ENCODE measurements at places on chromosomes 4 and X.

GRCh38 chrX:53717205-53717604 lies 30.7 kb upstream of the HUWE1 start:
- DNase-seq, result no peak

DNA sequence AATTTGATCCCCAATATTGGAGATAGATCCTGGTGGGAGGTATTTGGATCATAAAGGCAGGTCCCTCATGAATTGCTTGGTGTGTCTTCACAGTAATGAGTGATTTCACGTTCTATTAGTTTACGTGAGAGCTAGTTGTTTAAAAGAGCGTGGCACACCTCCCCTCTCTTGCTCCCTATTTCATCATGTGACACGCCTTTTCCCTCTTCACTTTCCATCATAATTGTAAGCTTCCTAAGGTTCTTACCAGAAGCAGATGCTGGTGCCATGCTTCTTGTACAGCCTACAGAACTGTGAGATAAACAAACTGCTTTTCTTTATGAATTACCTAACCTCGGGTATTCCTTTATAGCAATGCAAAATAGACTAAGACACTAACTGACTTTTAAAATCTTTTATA lies 34.0 kb upstream of the FMR1 start:
- DNase-seq, result no peak

GRCh38 chr4:68175562-68176155 lies 46.0 kb upstream of the TMPRSS11F start:
- DNase-seq, result peak; percentile 34

DNA sequence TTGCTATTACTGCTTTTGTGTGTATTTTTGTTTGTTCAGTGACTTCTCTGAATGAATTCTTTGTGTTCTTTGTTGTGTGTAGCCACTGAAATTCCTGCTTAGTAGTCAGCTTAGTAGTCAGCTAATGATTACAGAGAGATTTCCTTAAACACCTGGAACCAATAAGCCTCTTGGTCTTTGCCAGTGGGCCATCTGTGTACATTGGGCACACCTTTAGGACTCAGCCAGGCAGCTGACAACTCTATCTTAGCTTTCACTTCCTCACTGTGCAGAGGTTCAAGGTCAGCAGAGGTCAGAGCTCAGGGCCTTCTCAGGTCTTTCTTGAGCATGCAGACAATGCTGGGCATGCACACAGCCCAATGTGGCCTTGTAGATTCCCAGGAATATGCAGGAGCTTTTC lies 59.3 kb downstream of the RWDD4 start:
- DNase-seq, result no peak

GRCh38 chr4:95263391-95263790 lies 285.4 kb downstream of the UNC5C start:
- no peak for DNase-seq

- no peak for DNase-seq
Observed at GRCh38 chrX:109696146-109696740, 36.8 kb downstream of the ACSL4 start.

GRCh38 chr4:68272380-68272779 lies 26.9 kb upstream of the TMPRSS11B start:
- no peak for DNase-seq

DNA sequence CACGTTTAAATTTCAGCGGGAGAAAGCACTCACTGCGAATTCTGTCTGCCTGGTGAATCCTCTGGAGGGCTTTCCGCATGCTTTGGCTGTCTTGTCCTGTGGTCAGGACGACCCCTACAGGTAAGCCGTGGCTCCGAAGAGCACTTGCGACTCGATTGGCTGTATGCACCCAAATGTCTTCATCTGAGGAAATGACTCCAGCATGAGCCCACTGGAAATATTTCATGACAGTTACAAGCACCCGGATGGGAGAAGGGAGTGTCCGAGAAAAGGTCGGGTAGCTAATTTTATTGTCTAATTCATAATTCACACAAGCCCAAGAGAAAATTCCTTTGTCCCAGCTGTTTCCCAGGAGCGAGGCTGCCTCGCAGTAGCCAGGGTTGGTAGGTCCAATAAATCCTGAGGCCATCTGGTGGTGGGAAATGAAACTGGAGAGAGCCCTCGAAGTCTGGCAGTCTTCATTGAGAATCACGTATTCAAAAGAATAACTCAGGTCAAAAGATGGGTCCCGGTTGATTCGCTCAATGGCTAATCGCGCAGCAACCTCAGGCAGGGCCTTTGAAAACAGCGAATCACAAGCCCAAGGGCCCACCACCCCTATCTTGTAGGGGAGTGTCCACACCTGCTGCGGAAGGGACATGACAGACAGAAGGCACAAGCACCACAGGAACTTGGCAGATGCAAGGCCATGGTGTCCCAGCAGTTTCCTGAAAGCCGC lies 6.6 kb downstream of the GUCY2F start:
- DNase-seq, result no peak

DNA sequence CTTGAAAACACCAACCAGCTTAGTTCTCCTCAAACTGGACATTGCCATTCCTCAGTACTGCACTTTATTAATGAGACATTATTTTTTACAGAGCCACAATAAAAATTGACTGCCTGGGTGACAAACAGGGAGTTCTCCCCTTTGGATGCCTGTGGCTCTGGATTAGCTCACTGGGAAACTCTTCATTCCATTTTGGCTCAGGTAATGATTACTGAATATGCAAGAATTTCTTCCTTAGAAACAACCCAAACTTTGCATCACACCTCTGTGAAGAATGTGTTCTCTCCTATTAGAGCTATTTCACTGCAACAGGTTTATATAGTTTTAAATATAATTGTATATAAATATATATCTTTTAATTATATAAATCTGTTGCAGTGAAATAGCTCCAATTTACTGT lies 2065.8 kb downstream of the ARAP2 start:
- no peak for DNase-seq

GRCh38 chr4:79650794-79651431 lies 242.9 kb upstream of the GK2 start:
- no peak for DNase-seq

DNA sequence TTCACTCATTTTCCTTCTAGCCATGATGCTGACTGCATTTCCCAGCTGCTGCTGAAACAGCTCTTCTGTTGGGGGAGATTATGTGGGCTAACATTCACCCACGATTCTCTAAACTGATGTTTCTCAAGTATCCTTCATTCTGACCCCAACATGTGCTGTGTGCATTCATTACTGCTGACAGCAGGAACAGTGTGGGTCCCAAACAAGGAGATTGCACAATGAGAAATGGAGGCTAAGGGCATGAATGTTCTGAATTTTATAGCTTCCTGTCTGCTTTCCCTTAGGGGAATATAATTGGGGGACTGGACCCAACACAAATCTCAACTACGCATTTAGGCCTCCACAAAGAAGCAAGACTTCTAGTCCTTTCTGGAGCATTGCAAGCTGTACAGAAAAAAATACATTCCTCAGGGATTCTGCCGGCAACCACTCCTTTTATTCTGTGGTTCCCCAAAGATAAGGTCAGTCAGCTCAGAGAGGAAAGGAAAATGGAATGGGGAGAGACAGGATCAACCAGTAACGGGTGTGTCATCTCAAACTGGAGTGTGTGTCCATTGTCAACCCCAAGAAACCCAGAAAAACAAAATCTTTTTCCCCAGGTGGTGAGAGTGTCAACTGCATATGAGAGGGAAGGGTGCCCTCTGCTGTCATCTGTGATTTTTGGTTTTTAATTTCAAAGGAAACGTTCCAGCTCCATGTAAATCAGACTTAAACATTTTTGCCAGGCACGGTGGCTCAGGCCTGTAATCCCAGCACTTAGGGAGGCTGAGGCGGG lies 81.5 kb upstream of the EGFL6 start:
- DNase-seq, result no peak

DNA sequence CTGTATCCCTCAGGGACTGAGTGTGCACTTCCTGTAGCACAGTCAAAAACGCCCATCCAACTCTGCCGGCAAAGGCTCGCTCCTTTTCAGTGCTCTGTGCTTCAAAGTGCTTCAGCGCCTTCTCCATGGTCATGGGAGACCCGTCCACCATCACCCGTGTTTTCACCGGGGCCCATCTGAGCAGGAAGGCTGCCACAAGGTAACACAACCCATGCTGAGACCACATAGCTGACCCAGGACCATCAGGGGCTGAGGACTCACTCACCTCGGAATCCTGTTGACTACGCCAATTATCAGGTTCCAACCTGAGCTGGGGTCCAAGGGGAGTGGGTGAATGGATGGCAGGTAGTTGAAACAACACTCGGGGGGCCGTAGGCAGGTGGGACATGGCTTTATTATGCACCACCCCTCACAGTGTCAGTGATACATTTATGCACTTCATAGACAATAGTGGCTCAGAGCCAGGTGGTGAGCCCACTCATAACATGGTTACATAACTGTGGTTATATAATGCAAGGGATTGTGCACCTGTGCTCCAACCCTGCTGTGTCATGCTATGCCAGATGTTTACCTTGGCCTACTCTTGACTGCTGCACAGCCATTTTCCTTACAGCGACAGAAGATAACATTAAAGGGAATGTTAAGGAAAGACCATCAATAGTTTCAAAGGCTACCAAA lies 227.8 kb downstream of the ADGRL3 start:
- DNase-seq, result no peak

GRCh38 chr4:16577177-16577576 lies 321.3 kb downstream of the LDB2 start:
- DNase-seq, result no peak

DNA sequence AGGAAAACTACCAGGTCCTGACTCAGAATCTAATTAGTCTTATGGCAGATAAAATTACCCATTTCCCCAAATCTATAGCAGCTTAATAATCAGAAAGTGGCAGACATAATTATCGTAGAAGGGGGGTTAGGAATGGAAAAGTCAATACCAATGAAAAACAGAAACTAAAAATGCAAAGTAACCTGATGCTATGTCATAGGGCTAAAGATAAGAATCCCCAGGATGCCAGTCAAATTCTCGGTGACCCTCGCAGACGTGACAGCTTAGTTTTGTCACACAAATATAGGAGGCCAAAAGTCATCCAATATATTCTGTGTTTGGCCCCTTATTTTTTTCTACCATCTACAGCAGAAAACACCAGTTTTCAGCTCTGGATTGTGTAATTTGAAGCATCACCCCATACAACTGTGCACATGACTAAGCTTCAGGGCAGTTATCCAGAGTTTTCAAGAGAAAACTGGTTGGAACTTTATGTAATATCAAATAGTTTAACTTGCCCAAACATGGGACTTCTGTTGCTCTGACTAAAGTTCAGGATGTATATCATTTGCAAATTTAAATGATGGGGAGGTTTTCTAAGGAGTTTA lies 30.9 kb downstream of the RASSF6 start:
- no peak for DNase-seq

DNA sequence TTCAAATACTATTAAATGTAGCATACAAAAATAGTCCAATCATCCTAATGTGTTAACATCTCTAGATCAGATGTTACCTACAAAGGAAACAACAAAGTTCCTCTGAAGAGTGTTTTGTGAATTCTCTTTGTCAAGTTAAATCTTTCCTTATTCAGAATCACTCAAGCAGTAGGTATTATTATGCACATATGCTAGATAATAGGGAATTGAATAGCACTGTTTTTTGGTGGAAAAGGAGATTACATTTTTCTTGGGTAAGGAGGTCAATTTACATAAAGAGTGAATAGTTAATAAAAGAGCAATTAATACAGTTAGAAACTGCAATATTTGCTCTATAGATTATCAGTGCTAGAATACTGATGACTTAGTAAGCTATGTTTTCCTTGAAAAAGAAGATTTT lies 130.7 kb downstream of the BTC start:
- DNase-seq, result no peak

- DNase-seq, result no peak
Observed at GRCh38 chrX:72110051-72110875, 21.5 kb downstream of the RTL5 start.

DNA sequence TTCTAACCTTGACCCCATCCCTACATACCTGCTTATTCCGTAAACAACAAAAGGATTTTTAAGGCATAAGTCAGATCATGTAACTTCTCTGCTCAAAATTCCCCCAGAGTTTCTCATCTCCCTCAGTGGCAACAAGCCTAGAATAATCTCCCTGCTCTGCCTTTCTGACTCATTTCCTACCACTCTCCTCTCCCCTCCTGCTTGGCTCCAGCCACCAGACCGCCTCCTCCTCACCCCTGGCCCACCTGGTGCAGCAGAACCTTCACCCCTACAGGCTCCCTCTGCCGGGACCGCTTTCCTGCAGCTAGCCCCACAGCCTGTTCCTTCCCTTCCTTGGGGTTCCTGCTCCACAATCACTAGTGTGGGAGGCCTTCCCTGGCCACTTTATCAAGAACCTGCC lies 32.1 kb downstream of the TSPAN5 start:
- DNase-seq, result no peak

- no peak for DNase-seq
Observed at GRCh38 chrX:633043-633984, 2.7 kb downstream of the SHOX start.

- DNase-seq, result no peak
Observed at GRCh38 chr4:37502070-37502469, 184.1 kb downstream of the RELL1 start.

DNA sequence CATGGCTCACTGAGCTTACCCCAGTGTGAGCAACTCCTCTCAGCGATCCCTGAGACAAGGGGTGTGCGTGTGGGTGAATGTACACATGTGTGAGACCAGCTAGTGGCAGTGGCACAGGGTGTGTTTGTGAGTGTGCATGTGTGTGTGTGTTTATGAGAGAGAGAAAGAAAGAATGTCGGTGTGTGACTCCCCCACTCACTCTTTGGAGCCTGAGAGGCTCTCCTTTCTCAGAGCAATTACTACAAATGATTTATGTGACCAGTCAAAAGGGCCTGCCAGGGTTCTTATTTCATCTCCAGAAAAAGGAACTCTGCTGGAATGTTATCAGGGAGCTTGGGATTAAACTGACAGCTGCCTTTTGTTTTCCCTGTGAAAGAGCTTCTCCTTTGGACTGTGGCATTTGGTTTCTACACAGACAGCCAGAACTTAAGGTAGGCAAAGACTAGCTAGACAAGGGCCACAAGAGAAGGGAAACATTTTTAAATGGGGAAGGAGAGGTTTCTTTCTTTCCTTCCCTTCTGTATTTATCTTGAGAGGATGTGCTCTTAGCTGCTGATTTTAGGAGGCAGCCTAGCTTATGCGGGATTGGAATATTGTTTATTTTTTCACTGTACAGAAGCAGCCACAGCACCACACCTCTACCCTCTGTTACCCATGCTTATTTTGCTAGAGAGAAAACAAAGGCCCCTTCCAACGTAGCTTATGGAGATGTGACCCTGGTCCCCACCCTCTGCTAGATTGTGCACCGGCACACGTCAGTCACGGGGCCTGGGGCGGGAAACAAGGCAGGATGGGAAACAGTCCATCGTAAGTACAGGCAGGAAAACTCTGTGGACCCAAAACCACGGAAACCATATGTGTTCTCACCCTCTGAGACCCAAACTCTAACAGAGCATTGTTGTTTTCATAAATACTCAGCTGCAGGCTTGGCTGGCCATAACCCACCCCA lies 143.5 kb downstream of the MGST2 start:
- no peak for DNase-seq

GRCh38 chrX:10062352-10062751 lies 94.4 kb upstream of the CLCN4 start:
- no peak for DNase-seq

DNA sequence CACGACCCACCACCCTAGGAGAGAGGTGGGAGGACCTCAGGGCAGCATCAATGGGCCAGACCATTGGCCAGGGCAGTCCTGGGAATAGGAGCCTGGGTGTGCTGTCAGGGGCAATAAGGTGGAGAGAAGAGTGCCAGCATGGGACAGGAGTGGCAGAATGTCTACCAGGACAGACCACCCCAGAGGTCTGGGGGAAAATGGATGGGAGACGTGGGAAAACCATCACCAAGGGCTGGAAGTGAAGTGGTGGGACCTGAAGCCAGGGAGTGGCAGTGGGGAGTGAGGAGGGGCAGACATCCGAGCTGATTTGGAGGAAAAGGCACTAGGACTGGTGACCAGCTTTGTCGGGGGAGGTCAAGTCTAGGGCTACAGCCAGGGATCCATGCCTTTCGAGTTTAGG lies 993 bp downstream of the EVC2 start:
- no peak for DNase-seq
